Kasumi-1 (cell line): ENCODE measurements at places on chromosomes 1 and 21.
A peak's percentile ranks its signal among the peaks of the same experiment; 100 is the strongest.

DNA sequence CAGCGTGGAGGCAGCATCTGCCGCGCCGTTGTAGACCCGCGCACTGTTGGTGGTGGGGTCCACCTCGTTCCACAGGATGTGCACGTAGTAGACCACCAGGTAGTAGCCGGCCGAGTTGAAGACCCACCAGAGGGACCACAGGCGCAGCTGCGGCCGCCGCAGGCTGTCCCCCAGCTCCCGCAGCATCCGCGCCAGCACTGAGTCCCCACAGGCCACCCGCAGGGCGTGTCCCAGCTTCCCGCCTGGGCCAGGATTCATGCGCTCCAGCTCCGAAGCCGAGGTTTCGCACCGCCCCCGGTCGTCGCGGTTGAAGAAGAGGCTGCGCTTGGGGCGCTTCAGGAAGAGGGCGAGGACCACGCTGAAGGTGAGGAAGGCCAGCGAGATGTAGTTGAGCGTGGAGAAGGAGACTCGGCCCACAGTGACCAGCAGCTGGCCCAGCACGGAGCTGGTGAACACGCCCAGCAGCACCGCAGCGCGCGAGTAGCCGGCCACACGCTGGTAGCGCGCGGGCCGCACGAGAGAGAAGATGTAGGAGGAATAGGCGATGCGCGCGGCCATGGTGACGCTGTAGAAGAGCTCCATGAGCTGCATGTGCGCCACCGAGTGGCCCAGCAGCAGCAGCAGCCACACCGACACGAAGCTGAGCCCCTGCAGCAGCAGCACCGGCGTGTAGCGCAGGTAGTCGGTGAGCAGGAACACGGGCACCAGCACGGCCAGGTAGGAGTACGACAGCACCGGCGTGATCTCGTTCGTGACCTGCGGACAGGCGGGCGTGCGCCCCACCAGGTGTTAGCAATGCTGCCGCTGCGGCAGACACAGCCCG lies 10.6 kb downstream of the SLC19A1 start:
- DNase-seq = no peak

DNA sequence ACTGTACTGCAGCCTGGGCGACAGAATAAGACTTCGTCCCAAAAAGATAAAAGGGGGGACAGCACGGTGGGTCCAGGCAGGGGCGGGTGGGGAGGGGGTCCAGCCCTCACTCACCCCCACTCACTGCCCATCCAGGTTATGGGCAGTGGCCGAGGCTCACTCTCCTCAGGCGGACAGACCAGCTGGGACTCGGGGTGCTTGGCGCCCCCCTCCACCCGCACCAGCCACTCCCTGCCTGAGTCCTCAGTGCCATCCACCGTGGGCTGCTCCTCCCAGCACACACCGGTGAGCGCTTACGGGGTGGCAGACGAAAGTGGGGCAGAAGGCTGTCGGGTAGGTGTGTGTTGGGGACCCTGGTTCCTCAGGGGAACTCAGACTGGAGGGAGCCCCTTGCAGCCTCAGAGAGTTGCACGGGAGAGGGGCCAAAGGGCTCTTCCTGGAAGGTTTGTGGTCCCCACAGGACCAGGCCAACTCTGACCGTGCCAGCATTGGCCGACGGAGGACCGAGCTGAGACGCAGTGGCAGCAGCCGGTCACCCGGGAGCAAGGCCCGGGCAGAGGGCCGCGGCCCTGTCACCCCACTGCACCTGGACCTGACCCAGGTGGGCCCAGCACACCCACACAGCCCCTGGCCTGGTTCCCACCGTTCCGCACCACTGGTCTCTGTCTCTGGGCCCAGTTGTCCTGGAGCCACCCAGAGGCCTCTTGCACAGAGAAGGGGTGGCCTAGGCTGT lies 6.6 kb downstream of the PLEKHN1 start:
- DNase-seq = no peak

DNA sequence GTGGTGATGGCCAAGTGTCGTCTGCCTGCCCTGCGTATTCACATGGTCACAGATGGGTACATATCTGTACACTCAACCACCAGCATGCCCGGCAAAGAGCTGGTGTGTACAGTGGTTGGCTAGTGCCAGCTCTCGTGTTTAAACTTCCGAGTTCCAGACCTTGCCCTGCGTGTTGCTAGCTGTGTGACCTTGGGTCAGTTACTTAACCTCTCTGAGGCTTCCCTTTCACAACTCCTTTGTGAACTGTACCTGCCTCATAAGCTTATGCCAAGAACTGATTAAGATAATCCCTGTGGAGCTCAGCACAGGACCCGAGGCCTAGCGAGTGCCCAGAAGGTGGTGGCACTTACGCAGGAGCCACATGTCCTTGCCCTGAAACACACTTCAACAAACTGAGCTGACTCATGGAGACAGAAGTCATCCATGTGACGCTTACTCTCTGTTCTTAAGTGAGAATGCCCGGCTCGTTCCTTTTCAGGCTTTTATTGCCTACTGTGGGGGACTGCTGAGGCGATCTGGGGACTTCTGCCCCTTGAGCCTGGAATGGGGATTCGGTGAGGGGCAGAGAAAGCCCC lies 55.4 kb downstream of the ALPL start:
- DNase-seq = no peak

- no peak for DNase-seq
Observed at GRCh38 chr1:244654108-244655038, 1.4 kb downstream of the DESI2 start.

GRCh38 chr1:24167008-24167407 lies 20.1 kb downstream of the IFNLR1 start:
- no peak for DNase-seq

- no peak for DNase-seq
Observed at GRCh38 chr21:35578347-35578782, 482.0 kb downstream of the SETD4 start.

DNA sequence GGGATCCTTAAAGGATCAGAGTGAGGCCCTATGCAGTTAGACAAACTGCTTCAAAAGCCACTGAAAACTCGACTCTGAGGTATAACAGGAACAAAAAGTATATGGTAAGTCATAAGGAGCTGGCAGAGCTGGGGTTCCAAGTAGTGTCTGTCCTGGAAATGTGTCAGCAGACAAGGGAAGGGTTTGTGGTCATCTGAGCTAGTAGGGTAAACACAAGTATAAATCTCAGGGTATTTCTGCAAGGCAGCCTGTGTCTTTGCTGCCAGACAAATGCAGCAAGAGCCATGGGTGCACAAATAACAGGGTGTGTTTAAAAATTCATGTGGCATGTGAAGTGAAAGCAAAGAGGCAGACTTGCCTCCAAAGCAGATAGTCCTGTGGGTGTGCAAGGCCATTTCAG lies 759.0 kb upstream of the ADAMTS5 start:
- no peak for DNase-seq

DNA sequence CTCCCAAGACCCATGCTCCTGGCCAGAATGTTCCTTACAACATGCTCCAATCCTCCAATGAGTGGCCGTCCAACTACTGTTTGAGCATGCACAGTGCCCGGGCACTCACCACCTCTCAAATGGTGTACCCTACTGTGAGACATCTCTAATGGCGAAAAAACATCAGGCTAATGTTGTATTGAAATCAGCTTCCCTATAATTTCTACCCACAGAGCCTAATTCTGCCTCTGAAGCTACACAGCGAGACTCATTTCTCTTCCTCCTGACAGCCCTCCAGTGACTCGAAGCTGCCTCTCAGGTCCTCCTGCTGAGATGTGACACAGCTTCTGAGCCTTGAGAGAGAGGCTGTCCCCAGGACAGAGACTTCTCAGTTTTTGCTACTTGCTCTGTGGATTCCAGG lies 130.7 kb downstream of the FAM78B start:
- DNase-seq = no peak

DNA sequence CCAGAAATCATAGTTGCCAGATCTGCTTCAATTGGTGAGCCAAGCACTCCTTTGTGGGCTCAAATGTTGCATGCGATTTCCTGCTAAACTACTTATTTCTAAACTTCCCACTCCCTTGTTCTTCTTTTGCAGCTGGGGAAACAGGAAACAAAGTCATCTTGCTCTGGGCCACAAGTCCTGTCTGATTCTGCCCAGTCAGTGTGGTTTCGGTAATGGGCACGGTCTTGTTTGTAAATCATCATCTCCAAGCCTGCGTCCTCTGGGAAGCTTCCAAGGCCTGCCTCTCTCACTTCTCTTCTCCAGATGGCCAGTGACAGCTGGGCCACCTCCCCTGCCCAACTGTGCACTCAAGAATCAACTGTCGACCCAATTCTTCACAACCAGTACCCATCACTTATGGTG lies 4.4 kb downstream of the S100A8 start:
- peak; percentile 77 for DNase-seq

- no peak for DNase-seq
Observed at GRCh38 chr1:52633291-52633754, 355 bp downstream of the SHISAL2A start.

DNA sequence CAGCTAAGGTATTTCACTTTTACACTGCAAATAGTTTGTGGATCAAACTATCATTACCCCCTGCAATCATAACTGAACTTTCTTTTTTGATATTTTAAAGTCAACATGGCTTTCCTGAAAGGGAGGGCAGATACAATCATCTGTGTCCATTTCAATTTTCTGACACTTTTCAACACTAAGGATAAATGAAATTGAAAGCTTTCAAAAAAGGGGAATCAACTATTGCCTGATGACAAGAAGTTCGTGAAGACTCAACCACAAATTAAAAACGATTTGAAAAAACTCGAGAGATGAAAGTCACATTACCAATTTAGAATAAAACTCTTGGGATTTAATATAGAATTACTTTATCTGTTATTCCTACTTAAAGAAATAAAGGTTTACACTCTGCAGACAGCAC lies 11.7 kb downstream of the SRSF4 start:
- DNase-seq = no peak

DNA sequence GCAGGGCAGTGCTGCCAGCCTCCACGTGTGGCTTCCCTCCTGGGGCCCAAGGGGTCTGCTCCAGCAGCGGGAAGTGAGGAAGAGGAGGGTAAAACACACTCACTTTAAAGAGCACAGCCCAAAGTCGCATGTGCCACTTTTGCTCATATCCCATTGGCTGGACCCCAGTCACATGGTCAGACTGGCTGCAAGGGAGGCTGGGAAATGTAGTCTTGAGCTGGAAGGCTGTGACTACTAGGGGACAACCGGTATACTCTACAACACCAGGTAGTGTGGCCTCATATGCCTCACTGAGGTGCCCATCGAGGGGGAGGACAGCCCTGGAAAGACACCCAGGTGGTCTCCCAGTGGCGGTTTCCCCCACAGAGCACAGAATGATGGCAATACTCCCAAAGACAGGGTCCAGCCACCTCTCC lies 45.2 kb downstream of the CAMK2N1 start:
- DNase-seq = no peak

- DNase-seq = no peak
Observed at GRCh38 chr1:63027176-63027575, 243.2 kb downstream of the ATG4C start.

DNA sequence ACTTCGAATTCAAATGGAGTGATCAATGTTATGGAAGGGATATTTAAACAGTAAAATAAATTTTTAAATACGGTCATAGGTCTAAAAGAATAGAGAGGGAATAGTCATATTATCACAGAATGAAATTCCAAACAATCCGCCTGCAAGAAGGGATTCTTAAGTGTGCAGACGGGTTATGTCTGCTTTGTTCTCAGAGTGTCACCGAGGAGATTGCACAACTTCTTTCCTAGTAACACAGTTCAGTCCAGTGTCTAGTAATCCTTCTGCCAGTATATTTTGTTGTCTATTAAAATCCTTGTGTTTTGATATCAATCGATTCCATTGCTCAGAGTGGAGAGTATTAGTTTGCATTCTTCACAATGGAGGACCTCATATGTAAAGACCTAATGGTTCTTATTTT lies 48.4 kb downstream of the LRRC53 start:
- no peak for DNase-seq

DNA sequence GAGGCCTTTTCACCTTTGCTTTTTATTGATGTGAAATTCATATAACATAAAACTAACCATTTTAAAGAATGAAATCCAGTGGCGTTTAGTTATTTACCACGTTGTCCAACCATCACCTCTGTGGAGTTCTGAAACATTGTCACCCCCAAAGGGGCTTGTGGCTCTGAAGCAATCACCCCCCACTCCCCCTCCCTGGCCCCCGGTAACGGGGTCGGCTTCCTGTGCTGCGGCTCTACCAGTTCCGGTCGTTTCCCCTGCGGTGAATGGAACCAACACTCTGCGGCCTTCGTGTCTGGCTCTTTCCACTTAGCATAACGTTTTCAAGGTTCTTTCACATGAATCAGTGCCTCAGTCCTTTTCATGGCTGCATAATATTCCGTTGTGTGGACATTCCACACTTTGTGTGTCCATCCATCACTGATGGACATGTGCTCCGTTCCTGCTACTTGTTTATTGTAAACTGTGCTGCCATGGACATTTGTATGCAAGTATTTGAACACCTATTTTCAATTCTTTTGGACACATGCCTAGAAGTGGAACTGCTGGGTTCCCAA lies 1.8 kb upstream of the ISG15 start:
- no peak for DNase-seq

- no peak for DNase-seq
Observed at GRCh38 chr21:31383770-31384169, 39.7 kb upstream of the TIAM1 start.

- DNase-seq = no peak
Observed at GRCh38 chr1:226731257-226731893, 7.7 kb downstream of the ITPKB start.

DNA sequence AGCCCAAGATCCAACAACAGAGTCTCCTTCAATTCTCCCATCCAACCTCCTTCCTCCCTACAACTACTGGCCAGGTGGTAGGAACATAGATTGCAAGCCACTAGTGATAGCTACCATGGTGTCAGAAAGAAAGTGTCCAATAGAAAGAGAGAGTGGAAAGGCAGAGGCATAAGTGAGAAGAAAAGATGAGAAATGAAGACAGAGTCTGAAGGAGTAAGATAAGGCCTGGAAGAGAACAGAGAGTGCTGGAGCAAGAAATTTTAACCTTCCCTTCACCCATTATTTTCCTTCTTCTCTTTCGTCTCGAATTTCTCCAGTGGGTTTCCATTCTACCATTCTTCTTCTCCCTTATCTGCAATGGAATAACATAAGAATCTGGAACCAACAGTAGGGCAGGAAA lies 57.9 kb downstream of the CDC42BPA start:
- DNase-seq = no peak

GRCh38 chr1:178686407-178686806 lies 38.6 kb upstream of the RALGPS2 start:
- no peak for DNase-seq

- DNase-seq = peak; percentile 32
Observed at GRCh38 chr1:232904566-232904965, 45.8 kb upstream of the NTPCR start.

- DNase-seq = no peak
Observed at GRCh38 chr1:90712915-90713730, 4.0 kb downstream of the BARHL2 start.

GRCh38 chr1:29706936-29707335 lies 470.6 kb downstream of the PTPRU start:
- no peak for DNase-seq

GRCh38 chr21:44985441-44986401 lies 45.9 kb downstream of the SLX9 start:
- DNase-seq = no peak

DNA sequence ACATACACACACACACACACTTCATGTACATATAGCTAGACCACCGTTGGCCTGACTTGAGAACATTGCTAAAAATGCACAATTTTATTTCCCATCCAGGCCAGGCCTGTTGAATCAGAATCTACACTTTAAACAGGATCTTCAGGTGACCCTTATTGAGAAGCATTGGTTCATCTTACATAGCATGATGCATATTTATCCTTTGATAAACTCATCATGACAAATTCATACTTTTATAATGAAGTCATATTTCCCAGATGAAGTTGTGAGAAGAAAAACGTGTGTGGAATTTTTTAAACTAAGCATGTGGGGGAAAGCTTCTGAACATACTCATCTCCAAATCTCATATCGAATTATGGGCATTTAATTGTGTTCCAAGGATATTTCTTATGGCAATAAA lies 877.7 kb downstream of the MRPL39 start:
- DNase-seq = no peak

GRCh38 chr1:44024903-44025525 lies 6.2 kb downstream of the SLC6A9 start:
- DNase-seq = no peak
